GM10248 (cell line): ENCODE measurements at places on chromosomes 2 and 18.

- DNase-seq = no peak
Observed at GRCh38 chr2:61536180-61536571, 2.0 kb downstream of the XPO1 start.

GRCh38 chr18:76274468-76275289 lies 220.4 kb downstream of the ZNF516 start:
- no peak for DNase-seq

DNA sequence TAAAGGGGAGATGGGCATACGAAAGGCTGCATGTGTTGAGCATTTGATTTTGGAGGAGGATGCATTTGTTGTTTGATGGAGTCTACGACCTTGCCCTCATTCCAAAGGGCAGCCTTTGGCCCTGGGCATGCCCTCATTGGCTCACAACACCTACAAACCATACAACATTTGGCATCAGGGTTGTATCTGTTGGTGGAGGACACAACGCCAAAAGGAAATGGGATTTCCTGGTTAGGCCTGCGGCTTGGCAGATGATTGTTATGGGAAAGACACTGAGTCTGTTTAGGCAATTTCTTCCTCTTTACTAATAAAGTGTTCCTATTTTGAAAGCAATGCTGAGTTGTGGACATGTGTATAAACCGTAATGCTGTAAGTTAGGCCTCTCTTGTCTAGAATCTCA lies 246.9 kb downstream of the LDLRAD4 start:
- DNase-seq = no peak

DNA sequence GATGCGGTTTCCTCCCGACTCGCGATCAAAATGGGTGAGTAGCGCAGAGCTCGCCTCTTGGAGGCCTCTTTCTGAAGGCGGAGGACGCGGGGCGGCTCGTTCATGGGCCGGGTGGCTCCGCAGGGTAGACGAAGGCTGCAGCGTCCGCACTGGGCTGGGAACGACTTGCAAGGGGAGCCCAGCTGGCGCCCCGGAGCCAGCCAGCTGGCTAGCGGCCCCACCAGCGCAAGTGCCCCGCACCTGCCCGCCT lies 328 bp upstream of the PASK start:
- no peak for DNase-seq

DNA sequence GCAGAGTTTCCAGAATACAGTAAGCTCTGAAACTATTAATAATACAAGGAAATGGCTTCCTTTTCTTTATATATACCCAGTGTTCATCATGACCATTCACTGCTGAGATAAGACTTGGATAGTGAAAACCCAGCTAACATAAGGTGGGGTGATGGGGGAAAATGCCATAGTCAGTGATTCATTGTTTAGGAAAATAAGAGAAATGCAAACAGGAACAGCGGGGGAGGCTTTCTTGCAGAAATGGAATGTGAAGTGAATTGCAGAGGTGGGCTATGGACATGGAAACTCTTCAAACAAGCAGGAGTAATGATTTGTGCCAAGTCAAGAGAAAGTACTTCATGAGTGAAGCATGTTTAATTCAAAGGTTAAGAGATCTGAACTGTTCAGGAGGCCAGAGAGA lies 519.4 kb downstream of the TDRD15 start:
- DNase-seq = no peak

DNA sequence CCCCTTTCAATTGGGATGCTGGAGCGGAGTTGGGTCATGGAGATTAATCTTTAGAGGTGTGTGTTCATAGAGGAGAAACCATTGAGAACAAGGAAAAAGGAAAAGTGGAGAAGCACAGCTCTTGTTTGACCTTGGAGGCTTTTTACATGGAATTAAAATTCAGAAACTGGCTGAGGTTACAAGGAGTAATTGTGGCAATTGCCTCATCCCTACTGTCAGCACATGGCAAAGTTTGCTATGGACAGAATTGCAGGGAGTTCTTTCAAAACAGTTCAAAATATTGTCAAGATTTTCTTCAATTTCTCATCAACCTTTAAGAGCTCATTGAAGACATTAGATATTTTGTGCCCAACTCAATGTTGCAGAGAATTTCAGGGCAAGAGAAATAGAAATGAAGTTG lies 232.7 kb downstream of the SLC8A1 start:
- DNase-seq = no peak

GRCh38 chr2:85865539-85866164 lies 23.1 kb downstream of the ST3GAL5 start:
- DNase-seq = peak; percentile 56

GRCh38 chr2:226187616-226188015 lies 612.0 kb downstream of the IRS1 start:
- DNase-seq = no peak

- DNase-seq = no peak
Observed at GRCh38 chr2:224688997-224689396, 27.2 kb downstream of the CCDC195 start.

DNA sequence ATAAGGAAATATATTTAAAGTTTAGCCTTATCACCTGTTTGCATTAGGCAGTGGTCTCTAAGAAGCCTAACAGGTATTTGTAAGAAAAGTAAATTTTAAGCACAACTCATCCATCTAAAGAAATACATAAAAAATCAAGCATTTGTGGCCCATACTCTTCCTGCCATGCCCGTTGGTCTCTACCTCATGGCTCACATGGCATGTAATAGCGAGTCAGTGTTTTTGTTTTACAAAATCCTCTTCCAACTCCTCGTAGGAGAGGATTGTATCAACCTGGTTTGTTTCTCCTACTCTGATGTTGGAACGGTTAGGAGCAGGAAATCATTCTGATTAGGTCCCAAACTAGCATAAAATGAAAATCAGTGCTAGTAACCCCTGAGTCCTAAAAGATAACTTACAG lies 91.8 kb downstream of the FMNL2 start:
- no peak for DNase-seq

GRCh38 chr2:232420463-232421188 lies 14.0 kb downstream of the ALPG start:
- DNase-seq = no peak

DNA sequence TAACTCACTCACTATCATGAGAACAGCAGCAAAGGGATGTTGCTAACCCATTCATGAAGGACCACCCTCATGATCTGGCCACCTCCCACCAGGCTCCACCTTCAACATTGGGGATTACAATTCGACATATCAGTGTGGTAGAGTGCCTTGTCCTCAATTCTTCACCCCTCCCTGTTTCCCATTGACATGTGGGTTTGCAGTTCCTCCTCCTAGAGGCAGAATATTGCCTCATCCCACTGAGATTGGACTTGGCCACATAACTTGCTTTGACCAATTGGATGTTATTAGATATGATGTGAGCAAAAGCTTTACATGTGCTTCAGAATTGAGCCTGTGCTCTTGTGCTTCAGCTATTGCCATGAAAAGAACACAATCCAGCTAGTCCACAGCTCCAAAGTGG lies 217.0 kb upstream of the CXCR4 start:
- DNase-seq = no peak

GRCh38 chr2:67039517-67040103 lies 357.5 kb upstream of the ETAA1 start:
- no peak for DNase-seq

GRCh38 chr2:232532419-232532818 lies 6.5 kb downstream of the CHRND start:
- no peak for DNase-seq

DNA sequence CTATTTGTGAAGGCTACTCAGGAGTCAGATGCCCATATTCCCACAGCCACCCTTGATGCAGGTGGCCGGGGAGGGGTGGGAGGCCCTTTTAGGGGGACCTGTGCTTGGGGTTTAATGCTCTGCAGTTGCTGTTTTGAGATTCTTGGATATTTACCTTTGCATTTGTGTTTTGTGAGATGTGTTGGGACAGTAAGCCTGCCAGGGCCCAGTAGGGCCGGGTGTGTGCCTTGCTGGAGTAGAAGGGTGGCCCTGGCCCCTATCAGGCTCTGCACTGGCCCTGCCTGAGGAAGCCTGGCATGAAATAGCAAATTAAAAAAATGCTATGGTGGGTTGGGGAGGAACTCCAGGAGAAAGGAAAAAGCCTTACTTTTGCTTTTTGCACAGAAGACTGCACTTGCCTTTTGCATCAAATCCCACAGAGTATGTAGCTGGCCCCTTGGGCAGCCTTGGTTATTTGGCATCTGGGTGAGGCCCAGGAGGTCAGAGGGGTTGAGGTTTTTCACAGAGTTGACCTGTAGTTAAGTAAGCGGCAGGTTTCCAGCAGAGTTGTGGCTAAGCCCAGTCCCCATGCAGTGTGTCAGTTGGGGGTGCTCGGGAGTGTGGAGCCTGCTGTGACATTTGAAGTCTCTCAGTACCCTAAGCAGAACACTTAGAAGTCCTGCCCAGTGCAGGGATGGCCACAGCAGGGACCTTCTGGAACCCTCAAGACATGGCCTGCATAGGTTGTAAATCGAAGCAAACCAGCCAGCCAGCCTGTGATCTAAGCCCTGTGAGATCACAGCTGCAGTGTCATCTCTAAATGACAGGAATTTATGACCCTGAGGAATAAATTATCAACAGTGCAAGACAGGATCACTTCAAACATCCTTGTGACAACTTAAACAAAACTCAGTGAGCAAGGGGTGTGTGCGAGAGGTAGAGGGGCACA lies 68.8 kb downstream of the SH3RF3 start:
- DNase-seq = no peak

DNA sequence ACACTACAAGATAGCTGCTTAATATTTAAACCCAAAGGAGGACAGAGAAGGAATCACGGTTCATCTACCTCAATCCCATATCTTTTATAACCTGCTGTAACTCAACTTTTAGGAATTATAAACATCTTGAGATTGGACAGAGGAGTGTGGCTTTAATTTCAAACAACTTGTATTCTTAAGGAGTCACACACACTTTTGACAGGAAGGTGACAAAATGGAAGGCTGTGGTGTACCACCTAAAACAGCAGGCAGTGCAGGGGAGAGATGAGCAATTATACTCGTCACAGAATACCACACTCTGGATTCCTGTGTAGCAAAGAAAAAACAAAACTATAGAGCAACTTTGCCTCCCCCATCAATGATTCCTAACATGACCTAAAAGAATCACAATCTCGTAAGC lies 194.8 kb downstream of the ZEB2 start:
- DNase-seq = no peak

DNA sequence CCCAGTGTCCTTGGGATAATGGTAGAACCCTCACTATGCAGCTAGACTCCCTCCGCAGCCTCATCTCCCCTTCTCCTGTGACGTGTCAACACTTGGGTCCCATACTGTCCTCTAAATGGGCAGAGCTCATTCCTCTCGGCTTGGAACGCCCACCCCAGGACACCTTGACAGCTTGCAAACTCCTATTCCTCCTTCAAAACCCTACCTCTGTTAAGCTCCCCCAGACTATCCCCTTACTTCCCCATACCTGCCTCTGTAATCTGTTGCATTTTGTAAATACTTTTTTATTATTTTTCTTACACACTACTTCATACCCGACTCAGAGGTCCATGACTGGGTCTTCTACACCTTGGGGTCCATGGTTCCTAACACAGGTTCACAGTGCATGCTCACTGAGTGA lies 28.0 kb downstream of the STEAP3 start:
- DNase-seq = no peak

GRCh38 chr2:241065355-241065803 lies 36.7 kb downstream of the MTERF4 start:
- no peak for DNase-seq

- no peak for DNase-seq
Observed at GRCh38 chr2:191894681-191895147, 47.8 kb upstream of the CAVIN2 start.

DNA sequence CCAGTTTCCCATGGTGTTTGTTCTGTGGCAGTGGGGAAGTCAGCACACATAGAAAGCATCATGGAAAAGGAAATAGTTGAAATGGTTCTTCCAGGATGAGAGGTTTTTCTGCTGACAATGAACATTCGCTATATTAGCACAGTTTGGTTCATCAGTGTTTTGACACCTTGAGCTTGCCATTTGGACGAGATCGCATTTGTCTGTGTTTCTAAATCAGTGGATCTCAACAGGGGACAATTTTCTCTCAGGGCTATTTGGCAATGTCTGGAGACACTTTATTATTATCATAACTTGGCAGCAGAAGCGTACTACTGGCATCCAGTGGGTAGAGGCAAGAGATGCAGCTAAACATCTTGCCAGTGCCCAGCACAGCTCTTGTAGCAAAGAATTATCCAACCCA lies 74.6 kb downstream of the CD8B2 start:
- DNase-seq = no peak

DNA sequence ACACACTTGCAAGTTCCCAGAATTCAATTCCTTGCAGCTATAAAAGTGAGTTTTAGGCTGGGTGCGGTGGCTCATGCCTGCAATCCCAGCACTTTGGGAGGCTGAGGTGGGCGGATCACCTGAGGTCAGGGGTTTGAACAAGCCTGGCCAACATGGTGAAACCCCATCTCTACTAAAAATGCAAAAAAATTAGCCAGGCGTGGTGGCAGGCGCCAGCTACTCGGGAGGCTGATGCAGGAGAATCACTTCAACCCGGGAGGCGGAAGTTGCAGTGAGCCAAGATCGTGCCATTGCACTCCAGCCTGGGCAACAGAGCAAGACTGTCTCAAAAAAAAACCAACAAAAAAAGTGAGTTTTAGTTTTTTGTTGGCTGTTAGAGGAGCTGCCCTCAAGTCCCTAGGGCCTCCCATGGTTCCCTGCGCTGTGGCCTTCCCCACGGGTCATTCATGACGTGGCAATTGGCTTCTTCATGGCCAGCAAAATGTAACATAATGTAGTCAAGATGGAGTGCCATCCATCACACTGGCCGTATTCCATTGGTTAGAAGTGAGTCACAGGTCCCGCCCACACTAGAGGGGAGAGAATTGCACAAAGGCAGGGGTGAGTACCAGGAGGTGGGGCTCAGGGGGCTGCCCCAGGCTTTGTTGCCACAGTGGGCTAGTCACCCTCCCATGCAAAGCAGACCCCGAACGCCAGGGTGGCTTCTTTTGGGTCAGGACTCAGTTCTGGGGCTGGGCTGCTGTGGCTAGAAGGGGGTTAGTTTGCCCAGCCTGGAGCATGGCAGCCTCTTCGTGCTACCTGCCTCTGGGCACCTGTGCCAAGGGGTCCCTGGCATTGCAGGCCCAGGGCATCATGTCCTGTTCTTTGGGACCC lies 37.7 kb upstream of the INHBB start:
- DNase-seq = peak; percentile 61

DNA sequence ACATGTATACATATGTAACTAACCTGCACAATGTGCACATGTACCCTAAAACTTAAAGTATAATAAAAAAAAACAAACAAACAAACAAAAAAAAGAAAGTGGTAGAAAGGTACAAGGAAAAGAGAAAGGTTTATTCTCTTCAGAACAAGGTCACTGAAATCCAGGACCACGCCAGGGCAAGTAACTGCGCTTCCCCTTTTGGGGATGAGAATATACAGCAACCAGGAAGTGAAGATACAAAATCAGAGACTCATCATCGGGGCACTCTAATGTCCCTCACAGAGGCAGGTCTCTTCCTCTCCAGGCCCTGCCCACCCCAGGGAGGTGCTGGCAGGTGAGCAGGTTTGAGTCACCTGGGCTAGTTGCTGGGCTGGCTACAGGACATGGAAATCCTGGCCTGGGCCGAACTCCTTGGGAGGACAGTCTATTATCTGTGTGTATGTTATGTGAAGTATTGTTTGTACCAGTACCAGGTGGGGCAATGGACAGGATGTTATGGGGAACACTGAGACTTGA lies 100.4 kb upstream of the GPR45 start:
- DNase-seq = no peak
